Stromal cell of bone marrow (primary cell): ENCODE measurements at places on chromosomes 13 and 19.
A peak's percentile ranks its signal among the peaks of the same experiment; 100 is the strongest.

DNA sequence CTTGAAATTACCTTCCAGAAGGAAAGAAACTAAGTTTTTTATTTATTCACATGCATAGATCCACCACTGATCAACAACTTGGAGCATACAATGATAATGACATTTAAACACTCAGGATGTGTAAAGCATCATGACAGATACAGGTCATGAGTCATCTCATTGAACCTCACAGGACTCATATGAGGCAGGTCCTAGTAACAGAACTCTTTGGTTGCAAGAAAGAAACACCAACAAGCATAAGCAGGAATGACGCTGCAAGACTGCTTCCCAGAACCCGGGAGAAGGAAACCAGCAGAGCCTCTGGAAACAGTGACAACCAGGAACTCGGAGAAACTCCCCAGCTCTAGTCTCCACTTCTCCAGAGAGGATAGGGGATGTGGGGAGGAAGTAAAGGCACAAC, 60.8 kb upstream of the IPO5 start:
- peak; percentile 59 for DNase-seq

GRCh38 chr13:24865163-24865953, 101.4 kb downstream of the RNF17 start:
- peak; percentile 13 for DNase-seq

GRCh38 chr19:2332341-2333026, 4.0 kb downstream of the SPPL2B start:
- DNase-seq: no peak

GRCh38 chr13:73366241-73366640, 307.4 kb downstream of the KLF5 start:
- DNase-seq: no peak

DNA sequence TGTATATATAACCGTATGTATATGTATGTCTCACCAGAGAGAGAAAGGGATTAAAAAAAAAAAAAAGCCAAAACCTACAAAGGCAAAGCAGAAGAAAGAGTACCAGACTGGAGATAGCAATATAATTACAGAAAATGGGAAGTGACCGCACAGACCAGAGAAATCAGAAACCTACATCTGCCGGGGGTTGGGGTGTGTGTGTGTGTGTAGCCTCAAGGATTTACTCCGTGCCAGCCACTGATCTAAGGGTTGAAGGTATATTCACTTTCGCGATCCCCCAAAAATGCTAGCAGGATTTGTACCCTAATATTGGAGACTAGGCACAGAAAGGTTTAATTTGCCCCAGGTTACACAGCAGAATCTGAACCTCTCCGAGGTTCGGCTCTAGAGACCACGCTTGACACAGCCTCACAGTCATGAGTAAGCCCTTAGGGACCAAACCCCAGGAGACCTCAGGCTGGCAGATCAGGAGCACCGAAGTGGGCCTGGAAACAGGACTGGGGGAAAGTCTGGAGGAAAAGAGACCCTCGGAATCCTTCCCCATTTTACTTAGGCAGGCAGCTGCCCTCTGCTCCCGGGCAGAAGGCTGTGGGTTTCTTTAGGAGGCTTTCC, 14.8 kb downstream of the ARL11 start:
- DNase-seq: no peak

DNA sequence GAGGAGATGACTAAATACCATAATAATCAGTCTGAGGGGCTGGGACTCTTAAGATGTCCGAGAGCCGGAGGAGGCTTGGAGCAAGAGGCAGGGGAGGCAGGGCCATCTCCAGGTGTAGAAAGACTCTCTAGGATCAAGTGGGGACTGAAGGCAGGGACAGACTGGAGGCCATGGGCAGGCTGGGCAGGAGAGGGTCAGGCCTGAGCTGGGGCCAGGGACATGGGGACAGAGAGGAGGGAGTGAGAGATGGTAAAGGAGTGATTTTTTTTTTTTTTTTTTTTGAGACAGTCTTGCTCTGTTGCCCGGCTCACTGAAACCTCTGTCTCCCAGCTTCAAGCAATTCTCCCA, 2.2 kb downstream of the JOSD2 start:
- no peak for DNase-seq

DNA sequence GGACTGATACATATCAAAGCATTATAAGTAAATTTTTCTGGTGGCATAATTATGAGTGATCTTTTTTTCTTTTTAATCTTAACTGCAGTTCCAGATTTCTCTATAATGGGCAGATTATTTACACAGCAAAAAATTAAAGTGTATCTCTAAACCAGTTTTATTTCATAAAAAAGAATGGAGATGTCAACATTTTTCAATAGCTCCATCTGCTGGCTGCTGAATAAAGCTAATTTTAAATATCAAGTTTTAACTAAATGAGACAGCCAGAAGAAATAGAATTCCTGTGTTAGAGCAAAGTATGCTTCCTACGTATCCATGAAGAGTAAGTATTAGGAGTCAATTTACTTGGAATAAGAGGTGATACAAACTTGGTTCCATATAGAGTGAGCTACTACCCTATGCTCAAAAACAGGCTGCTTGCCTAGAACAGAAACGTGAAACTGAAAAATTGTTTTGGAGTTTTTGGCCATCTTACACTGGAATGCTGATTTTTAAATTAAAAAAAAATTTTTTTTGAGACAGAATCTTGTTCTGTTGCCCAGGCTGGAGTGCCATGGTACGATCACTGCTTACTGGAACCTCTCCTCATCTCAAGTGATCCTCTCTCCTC, 5.0 kb upstream of the PDS5B start:
- DNase-seq: no peak

DNA sequence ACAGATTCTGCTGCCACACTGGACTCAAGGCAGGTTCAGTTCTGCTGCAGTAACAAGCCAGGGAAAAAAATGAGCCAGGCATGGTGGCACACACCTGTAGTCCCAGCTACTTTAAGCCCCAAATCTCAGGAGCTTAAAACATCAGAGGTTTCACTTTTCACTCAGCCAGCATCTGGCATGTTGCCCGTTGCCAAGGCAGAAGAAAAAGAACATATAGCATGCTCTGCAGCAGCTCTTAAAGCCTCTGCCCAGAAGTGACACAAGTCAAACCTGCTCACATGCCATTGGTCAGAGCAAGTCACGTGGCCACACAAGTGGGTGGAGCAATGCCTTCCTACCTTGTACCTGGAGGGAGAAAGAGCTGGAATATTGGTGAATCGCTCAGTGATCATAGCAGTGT, 14.7 kb upstream of the ADGRE5 start:
- no peak for DNase-seq

- DNase-seq: no peak
These were observed 15.1 kb upstream of the PLPP2 start for GRCh38 chr19:306151-306900.

DNA sequence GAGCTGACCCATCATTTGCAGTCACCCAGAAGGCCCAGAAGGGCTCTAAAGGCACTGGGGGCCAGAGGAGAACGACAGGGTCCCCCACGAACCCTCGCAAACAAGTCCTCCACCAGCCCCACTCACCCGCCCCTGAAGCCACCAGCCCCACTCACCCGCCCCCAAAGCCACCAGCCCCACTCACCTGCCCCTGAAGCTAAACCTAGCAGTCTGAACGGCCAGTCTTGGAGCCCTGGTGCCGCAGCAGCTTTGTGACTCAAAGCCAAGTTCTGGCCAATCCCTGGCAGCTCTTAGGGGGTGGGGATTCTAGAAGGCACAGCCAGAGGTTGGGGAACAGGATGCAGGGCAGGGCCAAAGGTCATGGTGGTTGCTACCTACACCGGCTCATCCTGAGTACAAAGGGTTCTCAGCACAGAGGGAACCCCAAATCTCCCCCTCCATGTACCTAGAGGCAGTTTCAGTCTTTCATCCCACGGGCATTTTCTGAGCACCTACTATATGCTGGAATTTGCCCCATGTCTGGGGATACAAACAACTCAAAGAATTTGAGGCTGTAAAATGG, at the start of gene IQCN:
TSS of gene IQCN (minus strand) at position 234 of the 562 bp plus-strand sequence. CDS start 4,974 bp downstream, outside the sequence.
- no peak for DNase-seq

GRCh38 chr19:15062036-15062435, 12.8 kb downstream of the CASP14 start:
- DNase-seq: no peak

DNA sequence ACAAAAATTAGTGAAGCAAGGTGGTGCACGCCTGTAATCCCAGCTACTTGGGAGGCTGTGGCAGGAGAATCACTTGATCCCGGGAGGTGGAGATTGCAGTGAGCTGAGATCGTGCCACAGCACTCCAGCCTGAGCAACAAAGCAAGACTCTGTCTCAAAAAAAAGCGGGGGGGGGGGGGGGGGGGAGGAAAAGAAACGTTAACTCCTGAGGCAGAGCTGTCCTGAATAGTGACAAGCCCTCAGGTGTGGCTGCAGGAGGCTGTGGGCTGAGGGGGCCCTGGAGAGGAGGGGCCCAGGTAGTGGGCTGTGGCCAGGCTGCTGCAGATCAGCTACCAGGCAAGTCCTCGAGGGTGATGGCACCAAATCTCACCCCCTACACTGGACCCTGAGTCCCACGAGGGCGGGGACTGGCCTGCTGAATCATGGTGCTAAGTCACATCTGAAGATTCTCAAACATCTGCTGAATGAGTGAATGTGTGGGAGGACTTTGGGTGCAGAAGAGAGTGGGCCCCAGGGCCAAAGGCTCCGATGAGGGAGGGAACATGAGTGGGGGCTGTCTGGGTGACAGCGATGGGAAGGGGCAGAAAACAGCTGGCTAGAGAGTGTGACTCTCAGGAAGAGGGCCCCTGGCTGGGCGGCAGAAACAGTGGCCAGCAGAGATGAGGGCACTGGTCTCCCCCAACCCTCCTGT, 24.6 kb upstream of the ATP1A3 start:
- DNase-seq: no peak

DNA sequence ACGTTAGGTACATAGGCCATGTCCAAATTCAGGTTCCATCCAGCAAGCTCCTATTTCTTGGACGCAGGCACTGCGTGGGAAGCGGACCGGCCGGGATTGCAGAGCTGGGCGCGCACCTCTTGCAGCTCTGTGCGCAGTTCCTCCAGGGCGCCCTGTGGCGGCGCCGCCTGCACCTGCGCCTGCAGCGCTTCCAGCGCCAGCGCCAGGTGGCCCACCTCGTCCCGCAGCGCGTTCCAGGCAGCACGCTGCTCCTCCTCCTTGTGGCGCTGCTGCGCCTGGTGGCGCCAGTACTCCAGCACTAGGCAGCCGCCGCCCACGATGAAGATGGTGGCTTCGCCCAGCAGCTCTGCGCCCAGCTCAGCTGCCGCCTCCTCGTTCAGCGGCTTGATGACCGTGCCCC, 31.1 kb downstream of the OPA3 start:
- DNase-seq: no peak

DNA sequence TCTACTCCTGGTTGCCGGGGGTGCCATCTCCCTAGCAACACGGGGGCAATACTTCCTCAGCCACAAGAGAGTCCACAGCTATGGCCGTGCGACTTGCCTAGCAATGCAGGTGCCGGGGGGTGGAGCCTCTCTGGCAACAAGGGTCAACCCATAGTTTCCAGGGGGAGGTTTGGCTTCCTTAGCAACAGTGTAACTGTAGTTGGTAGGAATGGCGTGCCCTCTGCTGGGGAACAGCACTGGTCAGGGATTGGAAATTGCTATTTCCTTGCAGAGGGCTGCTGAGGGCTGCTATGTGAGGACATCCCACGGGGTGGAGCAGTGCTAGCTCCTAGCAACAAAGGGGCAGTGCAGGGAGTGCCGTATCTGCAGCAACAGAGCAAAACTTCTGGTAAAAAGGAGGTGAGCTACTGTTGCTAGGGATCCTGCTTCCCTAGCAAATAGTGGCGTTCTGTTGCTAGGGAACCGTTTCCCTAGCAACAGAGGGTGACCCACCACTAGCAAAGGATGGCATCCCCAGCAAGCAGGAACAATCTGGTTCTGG, 7.0 kb upstream of the TMC4 start:
- DNase-seq: no peak

- DNase-seq: no peak
These were observed 92.5 kb downstream of the ITGBL1 start for GRCh38 chr13:101544979-101545378.

GRCh38 chr13:40318366-40318765, 348.1 kb downstream of the FOXO1 start:
- DNase-seq: no peak

GRCh38 chr19:50801107-50801506, 10.9 kb downstream of the ACP4 start:
- DNase-seq: no peak

DNA sequence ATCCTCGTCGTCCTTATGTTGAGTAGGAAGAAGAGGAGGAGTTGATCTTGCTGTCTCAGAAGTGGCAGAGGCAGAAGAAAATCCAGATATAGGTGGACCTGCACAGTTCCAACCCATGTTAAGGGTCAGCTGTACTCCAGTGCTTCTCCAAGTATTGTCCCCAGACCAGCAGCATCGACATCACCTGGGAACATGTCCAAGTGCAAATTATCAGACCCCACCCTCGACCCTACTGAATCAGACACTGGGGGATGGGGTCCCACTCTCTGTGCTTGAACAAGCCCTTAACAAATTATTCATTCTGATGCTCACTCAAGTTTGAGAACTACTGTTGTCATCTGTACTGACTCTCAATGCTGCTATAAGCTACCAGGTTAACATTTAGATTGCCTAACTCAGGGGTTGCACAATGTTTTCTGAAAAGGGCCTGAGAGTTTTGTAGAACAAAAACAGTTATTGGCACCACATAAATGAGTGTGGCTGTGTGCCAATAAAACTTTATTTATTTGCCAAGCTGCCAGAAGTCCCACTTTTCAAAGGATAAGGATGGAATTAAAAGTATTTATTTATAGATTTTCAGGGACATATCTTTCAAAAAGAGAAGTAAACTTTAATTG, 226.7 kb upstream of the IPO5 start:
- peak; percentile 23 for DNase-seq

- no peak for DNase-seq
These were observed 74.4 kb upstream of the ZNF599 start for GRCh38 chr19:34847393-34847792.

GRCh38 chr19:3908266-3909054, 24.4 kb upstream of the NMRK2 start:
- no peak for DNase-seq
